ENCODE measurements at places on chromosomes 12 and 14. TPM values are rescaled to one million over a fixed set of nuclear protein-coding genes. Genes with fewer than 3 reads are reported as not detected.

The KRT85 gene
- not detected for total RNA-seq

- H3K4me1 ChIP-seq = peaks cover 45% of the 10 kb centered on the region
- peak overlapping the region; percentile 95 for H3K27ac ChIP-seq
- no peak for DNase-seq
- no peaks in the 10 kb centered on the region for H3K36me3 ChIP-seq
- no peaks in the 10 kb centered on the region for H3K27me3 ChIP-seq
- H3K4me3 ChIP-seq = peak overlapping the region; percentile 99
These were observed 610 bp upstream of the KMT2D start for GRCh38 chr12:49061157-49061650.

The KRT82 gene
- not detected for total RNA-seq

- H3K36me3 ChIP-seq = no peaks in the 10 kb centered on the region
- DNase-seq = no peak
- H3K27ac ChIP-seq = no peak overlapping the region
- H3K4me1 ChIP-seq = no peaks in the 10 kb centered on the region
- no peak overlapping the region for H3K4me3 ChIP-seq
- no peaks in the 10 kb centered on the region for H3K27me3 ChIP-seq
These were observed 112.5 kb downstream of the RALGAPA1 start for GRCh38 chr14:35696575-35696974.

The TCTN2 gene
- total RNA-seq = 12.6 TPM

The TROAP gene
- 8.0 TPM for total RNA-seq

GRCh38 chr12:71576496-71576895 is 87.2 kb downstream of the ZFC3H1 start:
- H3K4me1 ChIP-seq = no peaks in the 10 kb centered on the region
- no peaks in the 10 kb centered on the region for H3K27me3 ChIP-seq
- no peaks in the 10 kb centered on the region for H3K36me3 ChIP-seq
- no peak overlapping the region for H3K27ac ChIP-seq
- no peak for DNase-seq

- H3K36me3 ChIP-seq = no peaks in the 10 kb centered on the region
- no peaks in the 10 kb centered on the region for H3K27me3 ChIP-seq
- DNase-seq = no peak
- peaks cover 11% of the 10 kb centered on the region for H3K4me1 ChIP-seq
- H3K4me3 ChIP-seq = peak overlapping the region; percentile 90
- H3K27ac ChIP-seq = peak overlapping the region; percentile 100
These were observed 32.2 kb downstream of the MIA2 start for GRCh38 chr14:39265806-39266524.

DNA sequence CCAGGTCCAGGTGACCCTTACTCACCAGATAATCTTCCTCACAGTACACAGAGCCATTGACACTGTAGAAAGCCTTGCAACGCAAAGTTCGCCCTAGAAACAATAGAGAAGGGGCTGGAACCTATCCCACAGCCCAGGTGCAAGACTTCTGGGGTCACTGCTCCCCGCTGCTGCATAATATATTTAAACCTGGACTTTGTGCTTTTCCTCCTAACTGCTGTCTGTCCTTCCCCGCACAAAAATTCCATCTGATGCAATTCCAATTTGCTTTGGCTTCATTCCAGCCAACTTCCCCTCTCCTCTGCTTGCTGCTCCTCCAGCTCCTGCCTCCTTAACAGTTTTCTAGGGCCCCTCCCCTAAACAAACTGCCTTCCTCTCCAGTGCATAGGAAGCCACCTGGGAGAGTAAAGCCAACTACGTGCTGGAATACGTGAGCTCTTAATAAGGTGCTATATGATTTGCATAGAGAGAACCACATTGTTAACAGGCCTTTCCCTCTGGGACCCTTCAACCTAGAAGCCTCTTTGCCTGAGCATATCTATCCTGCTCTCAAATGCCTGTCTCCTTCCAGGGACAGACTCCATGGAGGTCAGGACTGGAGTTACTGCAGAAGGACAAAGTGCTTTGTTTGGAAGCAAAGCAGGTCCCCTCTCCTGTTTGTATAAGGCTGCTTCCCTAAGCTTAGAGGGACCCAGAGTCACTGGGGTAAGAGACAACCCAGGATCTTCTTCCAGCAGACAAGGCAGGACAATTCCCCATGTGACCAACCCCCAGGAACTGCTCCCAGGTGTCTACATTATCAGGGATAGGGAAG is 5.5 kb downstream of the AJUBA start:
- peaks cover 27% of the 10 kb centered on the region for H3K4me1 ChIP-seq
- DNase-seq = peak; percentile 63
- peak overlapping the region; percentile 70 for H3K27ac ChIP-seq
- no peak overlapping the region for H3K4me3 ChIP-seq

DNA sequence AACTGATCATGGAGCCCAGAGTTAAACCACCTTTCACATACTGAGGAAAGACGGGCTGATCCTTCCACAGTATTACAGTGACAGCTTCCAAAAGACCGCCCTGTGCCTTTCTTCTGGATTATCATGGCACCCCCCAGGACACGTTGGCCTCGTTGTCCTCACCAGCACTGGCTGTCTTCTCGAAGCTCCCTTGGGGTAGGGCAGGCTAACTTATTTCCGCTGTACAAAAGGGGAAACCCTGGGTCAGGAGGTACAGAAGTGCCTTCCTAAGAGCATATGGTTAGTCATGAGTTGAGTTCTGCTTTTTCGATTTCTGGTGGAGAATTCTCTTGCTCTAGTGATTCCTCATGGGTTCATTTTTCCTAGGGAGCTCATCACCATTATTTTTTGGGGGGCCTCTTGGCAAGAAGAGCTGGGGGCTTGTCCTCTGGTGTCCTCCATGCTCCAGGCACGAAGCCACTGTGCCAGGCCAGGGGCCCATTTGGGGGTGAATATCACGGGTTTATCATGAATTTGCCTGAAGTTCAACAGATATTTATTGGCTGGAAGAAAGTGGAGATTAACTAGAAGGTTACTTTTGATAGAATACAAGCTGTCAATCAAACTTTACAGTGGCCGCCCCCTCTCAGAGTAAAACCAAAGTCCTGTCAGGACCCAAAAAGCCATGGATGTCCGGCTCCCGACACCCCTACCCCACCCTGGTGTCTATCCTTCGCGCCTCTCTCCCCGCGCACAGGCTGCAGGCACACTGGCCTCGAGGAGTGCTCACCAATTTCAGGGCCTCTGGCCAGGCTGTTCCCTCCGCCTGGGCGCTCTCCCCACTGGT is 8.8 kb upstream of the TRAF3 start:
- peak; percentile 65 for DNase-seq
- peaks cover 16% of the 10 kb centered on the region for H3K4me1 ChIP-seq
- H3K4me3 ChIP-seq = no peak overlapping the region

The TMPRSS12 gene
- total RNA-seq = not detected

The SIX1 gene
- not detected for total RNA-seq

The PLA2G1B gene
- total RNA-seq = 4.7 TPM

GRCh38 chr12:55874443-55874842 is 31.7 kb upstream of the MMP19 start:
- H3K27ac ChIP-seq = peak overlapping the region; percentile 33
- no peaks in the 10 kb centered on the region for H3K36me3 ChIP-seq
- no peak overlapping the region for H3K4me3 ChIP-seq
- no peaks in the 10 kb centered on the region for H3K27me3 ChIP-seq
- H3K4me1 ChIP-seq = no peaks in the 10 kb centered on the region
- DNase-seq = no peak

- H3K36me3 ChIP-seq = no peaks in the 10 kb centered on the region
- no peaks in the 10 kb centered on the region for H3K27me3 ChIP-seq
- no peak overlapping the region for H3K27ac ChIP-seq
- DNase-seq = no peak
- H3K4me3 ChIP-seq = no peak overlapping the region
These were observed 71.6 kb downstream of the MAP1LC3B2 start for GRCh38 chr12:116630762-116631161.

The MCRS1 gene
- 51.6 TPM for total RNA-seq

- H3K4me1 ChIP-seq = no peaks in the 10 kb centered on the region
- DNase-seq = no peak
- no peak overlapping the region for H3K27ac ChIP-seq
- no peaks in the 10 kb centered on the region for H3K36me3 ChIP-seq
These were observed 138.8 kb upstream of the WSCD2 start for GRCh38 chr12:107990325-107990724.

DNA sequence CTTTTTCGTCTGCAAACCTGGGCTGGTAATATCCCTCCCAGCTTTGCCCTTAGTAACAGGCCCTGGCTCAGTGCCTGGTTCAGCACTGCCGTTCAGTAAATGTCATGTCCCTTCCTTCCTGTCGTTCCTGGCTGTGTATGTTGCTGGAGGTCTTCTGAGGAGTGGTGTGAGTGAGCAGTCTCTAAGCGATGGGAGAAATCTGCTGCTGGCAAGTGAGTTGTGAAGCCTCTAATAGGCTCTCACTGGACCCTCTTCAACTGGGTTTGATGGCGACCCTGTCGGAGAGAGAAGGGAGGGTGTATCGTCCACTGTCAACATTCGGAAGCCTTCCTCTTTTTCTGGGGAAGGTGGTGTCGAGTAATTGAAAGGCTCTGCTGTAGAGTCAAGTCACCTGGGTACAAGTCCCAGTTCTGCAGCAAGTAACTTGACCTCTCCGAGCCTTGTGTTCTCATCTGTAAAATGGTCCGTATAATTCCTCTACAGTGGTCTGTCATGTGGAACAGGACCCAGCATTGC is 62.8 kb downstream of the HRK start:
- peak overlapping the region; percentile 92 for H3K27ac ChIP-seq
- no peaks in the 10 kb centered on the region for H3K36me3 ChIP-seq

GRCh38 chr14:105083926-105084685 is 18.9 kb upstream of the GPR132 start:
- H3K4me1 ChIP-seq = peaks cover 12% of the 10 kb centered on the region
- no peaks in the 10 kb centered on the region for H3K27me3 ChIP-seq
- no peak overlapping the region for H3K4me3 ChIP-seq
- no peak overlapping the region for H3K27ac ChIP-seq
- DNase-seq = no peak

The ACOT6 gene
- not detected for total RNA-seq

The AKAP5 gene
- 2.9 TPM for total RNA-seq

GRCh38 chr14:91380610-91381371 is 36.8 kb downstream of the CCDC88C start:
- H3K27me3 ChIP-seq = no peaks in the 10 kb centered on the region
- H3K27ac ChIP-seq = no peak overlapping the region
- no peak overlapping the region for H3K4me3 ChIP-seq
- peak; percentile 59 for DNase-seq
- peaks cover 77% of the 10 kb centered on the region for H3K4me1 ChIP-seq

The SLC38A4 gene
- 0.85 TPM for total RNA-seq

DNA sequence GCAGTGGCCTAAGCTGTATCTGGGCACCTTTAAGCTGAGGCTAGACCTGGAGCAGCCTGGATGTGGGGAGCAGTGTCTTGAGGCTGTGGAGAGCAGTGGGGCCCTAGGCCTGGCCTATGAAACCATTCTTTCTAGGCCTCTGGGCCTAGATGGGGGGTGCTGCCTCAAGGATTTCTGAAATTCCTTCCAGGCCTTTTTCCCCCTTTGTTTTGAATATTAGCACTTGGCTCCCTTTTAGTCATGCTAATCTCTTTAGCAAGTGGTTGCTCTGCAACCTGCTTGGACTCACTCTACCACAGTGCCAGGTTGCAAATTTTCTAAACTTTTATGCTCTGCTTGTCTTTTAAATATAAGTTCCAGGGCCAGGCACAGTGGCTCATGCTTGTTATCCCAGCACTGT is 41.6 kb upstream of the RFX4 start:
- H3K27me3 ChIP-seq = no peaks in the 10 kb centered on the region
- H3K4me3 ChIP-seq = no peak overlapping the region
- no peaks in the 10 kb centered on the region for H3K4me1 ChIP-seq
- H3K27ac ChIP-seq = no peak overlapping the region
- no peaks in the 10 kb centered on the region for H3K36me3 ChIP-seq
- no peak for DNase-seq

The IL22 gene
- not detected for total RNA-seq

The B4GALNT1 gene
- total RNA-seq = 3.8 TPM

- no peaks in the 10 kb centered on the region for H3K36me3 ChIP-seq
- H3K4me1 ChIP-seq = peaks cover 19% of the 10 kb centered on the region
- H3K27me3 ChIP-seq = no peaks in the 10 kb centered on the region
- H3K4me3 ChIP-seq = no peak overlapping the region
- DNase-seq = no peak
These were observed 3.1 kb upstream of the WDR89 start for GRCh38 chr14:63644741-63645140.

GRCh38 chr12:70309348-70309747 is 56.7 kb upstream of the KCNMB4 start:
- no peaks in the 10 kb centered on the region for H3K4me1 ChIP-seq
- no peak for DNase-seq
- H3K4me3 ChIP-seq = no peak overlapping the region
- no peaks in the 10 kb centered on the region for H3K36me3 ChIP-seq
- no peaks in the 10 kb centered on the region for H3K27me3 ChIP-seq

The E2F7 gene
- 1.7 TPM for total RNA-seq

DNA sequence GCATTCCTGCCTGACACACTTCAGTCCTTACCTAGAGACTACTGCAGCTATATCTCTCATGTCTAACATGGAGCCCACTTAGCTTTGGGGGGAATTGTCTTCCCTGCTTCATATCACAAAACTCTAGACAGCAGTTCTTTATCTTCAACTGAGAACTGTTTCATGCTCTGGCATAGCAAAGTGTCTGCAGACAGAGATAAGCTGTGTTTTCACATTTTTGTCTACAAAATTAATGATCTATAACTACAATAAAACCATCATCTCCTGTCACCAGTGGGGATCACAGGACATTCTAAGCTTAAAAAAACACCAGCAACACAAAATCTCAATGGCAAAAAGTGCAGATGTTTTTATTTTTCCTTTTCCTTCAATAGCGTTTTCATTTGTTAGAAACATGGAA is 137.1 kb upstream of the VRK1 start:
- H3K4me1 ChIP-seq = no peaks in the 10 kb centered on the region
- H3K27ac ChIP-seq = no peak overlapping the region
- DNase-seq = no peak

The A2M gene
- 2,660 TPM for total RNA-seq

DNA sequence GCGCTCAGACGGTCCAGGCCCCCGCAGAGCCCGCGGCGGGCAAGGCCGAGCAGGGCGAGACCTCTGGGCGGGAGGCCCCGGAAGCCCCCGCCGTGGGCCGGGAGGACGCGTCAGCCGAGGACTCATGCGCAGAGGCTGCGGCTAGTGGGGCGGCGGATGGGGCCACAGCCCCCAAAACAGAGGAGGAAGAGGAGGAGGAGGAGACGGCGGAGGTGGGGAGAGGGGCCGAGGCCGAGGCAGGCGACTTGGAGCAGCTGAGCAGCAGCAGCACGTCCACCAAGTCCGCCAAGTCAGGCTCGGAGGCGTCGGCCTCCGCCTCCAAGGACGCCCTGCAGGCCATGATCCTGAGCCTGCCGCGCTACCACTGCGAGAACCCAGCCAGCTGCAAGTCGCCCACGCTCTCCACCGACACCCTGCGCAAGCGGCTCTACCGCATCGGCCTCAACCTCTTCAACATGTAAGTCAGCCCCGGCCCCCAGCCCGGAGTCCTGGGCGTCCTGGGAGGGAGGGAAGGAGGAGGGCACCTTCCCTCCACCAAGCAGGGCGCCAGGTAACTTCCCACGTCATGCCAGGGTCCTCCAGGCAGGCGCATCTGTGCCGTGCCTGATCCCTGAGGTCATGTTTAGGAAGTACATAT is 72.4 kb downstream of the IQSEC3 start:
- H3K4me1 ChIP-seq = no peaks in the 10 kb centered on the region
- peaks cover 59% of the 10 kb centered on the region for H3K27me3 ChIP-seq
- no peak overlapping the region for H3K27ac ChIP-seq
- no peaks in the 10 kb centered on the region for H3K36me3 ChIP-seq
- peak; percentile 43 for DNase-seq
- H3K4me3 ChIP-seq = no peak overlapping the region

GRCh38 chr14:44963775-44964380 is 1.9 kb downstream of the TOGARAM1 start:
- no peak for DNase-seq
- H3K27me3 ChIP-seq = no peaks in the 10 kb centered on the region
- peaks cover 26% of the 10 kb centered on the region for H3K4me1 ChIP-seq

GRCh38 chr12:91273560-91273959 is 90.9 kb upstream of the DCN start:
- no peak overlapping the region for H3K4me3 ChIP-seq
- peak overlapping the region; percentile 51 for H3K27ac ChIP-seq
- no peaks in the 10 kb centered on the region for H3K27me3 ChIP-seq
- H3K4me1 ChIP-seq = peaks cover 9% of the 10 kb centered on the region

Data from left lung (tissue), 14 donors.